ENCODE measurements at places on chromosomes 4 and X.

- no peak for DNase-seq
Observed at GRCh38 chr4:119550857-119551532, 77.6 kb downstream of the PDE5A start.

DNA sequence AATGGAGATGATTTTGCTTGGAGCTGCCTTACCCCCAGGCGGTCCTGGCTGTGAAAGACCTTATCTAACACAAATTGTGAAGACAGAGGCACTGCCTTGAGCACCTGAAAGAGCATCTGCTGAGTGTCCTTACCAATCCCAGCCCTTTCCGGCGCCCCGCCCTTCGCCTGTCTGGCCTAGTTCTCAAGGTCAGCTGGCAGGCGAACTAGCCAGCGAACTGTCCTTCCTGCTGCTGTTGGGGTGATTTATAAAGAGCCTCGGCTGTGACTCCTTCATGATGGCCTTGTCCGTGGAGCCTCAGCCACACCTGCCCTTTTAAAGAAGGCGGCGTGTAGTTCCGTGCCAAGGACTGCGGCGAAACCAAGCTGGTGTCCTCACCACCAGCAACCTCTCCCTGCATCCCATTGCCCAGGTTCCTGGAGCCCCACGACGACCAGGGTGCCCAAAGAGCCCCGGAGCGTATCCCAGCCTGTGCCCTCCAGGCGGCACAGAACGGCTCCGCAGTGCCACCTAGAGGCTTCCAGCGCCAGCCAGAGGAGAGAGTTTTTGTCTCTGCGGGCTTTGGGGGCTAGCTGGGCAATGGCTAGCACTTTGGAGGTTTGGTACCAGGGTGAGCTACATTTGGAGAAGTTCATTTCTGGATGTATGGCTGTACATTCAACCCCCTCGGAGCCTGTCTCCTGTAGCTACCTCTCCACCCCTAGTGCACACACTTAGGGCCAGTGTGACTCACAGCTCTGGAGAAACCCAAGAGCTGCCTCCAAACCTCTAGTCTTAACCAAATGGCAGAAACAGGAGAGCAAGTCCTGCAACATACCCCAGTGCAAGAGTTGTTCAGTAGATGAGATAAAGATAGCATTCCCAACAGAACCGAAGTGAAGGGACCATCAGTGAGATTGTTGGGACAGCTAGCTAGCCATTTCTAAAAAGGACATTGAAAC is 36.8 kb upstream of the VMA21 start:
- DNase-seq: peak; percentile 50

DNA sequence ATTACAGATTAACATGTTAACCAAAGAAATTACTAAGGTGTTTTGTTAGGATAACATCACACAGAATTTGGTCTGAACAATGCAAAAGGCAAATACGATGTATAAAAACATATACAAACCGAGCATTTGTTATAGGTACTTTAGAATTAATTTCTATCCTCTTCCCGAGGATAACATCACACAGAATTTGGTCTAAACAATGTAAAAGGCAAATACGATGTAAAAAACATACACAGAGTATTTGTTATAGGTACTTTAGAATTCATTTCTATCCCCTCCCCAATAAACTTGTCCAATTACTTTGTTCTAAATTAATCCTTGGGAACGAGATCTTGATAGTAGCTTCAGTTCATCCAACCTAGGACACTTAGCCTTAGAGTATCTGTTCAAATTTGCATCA is 7.6 kb downstream of the HNRNPDL start:
- DNase-seq: no peak

DNA sequence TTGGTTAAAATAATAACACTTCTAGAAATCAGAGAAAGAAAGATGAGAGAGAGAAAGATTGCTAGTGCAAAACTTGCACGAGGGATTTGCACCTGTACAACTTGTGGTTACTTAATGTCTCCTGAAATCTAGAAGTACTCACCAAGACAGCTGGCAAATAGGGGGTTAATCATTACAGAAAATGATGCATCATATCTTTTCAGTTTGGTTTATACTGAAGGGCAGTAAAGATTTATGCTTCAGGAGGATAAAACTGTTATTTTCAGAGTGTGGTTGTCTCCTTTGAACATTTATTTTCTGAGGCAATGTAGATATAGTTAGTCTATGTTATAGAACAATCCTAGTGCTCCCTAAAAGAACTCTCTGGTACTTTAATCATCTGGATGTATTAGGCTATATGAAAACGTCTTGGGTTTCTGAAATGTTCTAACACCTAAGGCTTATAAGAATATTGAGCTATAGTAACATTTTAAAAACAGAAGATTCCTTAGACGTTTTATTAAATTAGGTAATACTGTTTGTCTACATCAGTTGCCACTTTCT is 13.3 kb downstream of the ATOH1 start:
- no peak for DNase-seq

- peak; percentile 18 for DNase-seq
Observed at GRCh38 chrX:115642895-115643530, 82.0 kb downstream of the PLS3 start.

DNA sequence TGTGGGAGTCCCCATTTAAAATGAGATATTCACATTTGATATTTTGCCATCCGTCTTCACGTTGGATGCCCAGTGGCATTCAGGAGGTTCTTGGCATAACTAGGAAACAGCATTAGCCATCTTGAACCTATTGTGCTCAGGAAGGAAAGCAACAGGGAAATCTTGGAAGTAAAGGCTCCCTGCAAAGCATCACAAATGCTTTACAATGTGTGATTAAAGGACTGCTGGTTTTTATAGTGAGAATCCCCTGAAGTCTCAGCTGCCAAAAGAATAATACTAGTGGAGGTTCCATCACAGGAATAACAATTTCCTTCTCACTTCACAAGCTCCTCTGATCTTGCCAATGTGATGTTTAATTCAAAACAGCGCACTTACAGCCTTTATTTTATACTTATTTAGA is 49.7 kb upstream of the NPNT start:
- DNase-seq: no peak

DNA sequence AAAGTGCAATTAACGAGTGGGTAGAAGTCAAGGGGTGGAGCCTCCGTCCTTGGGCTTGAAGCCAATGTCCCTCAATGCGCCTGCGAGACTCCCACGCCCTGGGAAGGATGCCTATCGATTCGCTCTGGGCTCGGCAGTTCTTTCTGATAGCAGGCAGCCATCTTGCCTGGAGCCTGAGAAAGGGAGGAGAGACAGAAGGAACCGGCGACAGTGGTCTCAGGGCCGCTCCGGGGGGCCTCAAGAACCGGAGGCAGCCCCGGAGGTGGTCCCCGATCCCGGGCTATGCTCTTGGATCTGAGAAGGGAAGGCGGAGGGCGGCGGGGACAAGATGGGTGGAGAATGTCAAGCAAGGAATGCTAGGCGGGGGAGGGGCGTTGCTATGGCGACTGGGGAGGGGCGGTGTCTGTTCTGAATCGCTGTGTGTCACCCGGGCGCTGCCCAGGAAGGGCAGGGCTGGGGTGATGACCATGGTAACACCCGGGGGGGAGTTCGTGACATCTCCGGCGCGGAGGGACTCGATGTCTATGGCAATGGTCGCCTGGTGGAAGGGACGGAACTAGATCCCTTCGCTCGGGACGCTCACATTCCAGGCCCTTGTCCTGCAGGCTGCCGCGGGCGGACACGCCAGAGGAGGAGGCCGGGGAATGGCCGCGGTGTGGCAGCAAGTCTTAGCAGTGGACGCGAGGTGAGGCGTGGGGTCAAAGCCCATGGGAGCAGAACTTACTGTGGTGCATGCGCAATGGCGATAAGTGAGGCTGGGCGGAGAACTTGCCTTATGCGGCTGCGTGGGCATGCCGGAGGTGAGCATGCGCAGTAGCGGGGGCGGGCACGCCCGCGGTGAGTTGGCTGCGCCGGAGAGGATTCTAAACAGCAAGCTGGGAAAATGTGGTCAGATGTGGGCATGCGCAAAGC is at the start of gene WDR13:
Gene WDR13 (plus strand): TSS at position 140 of the 912 bp plus-strand sequence. CDS start 505 bp downstream, at position 645.
- DNase-seq: peak; percentile 88

DNA sequence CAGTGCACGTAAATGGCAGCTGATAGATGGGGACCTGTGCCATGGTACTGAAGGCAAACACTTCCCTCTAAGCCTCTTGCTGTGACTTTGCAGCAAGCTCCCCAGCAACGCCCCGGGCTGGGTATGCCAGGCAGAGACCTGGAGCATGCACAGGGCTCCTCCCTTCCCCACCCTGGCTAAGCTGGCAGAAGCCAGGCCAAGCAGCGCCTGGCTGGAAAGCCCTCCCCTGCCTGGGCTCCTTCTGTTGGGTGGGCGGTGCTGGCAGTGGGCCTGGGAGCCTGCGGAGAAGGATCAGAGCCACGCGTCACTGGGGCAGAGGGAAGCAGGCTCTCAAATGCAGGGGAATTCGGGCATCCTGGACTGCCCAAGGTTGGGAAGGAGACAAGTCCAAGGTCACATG is 3.6 kb downstream of the ATP2B3 start:
- no peak for DNase-seq

GRCh38 chr4:109414938-109415337 is 18.7 kb upstream of the SEC24B start:
- no peak for DNase-seq

DNA sequence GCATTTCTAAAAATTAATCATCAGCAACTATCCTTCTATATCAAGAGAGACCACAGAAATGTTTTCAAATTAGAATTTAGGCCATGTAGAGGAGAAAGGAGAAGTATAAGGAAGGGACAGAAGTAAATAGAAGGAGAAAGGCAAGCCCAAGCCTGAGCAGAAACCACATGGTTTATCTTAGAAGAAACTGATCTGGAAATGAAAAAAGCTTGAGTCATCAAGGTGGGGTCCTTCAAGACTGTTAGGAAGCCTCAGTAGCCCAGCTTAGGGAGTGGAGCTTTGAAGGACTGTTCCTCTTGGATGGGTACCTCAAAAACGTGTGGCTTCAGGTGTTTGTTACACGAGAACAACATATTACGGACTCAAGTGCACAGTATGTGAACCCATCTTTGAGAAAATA is 4.5 kb downstream of the BMX start:
- DNase-seq: no peak

Data from stimulated activated CD4-positive, alpha-beta T cell treated with anti-CD3 and anti-CD28 coated beads, Interleukin-2, amount 100 ng/mL, for 24 hours (primary cell).